NCI-H446 (cell line): ENCODE measurements at places on chromosomes 13 and 19.

- no peak for DNase-seq
These were observed 5.9 kb downstream of the BORCS8 start for GRCh38 chr19:19185853-19186740.

DNA sequence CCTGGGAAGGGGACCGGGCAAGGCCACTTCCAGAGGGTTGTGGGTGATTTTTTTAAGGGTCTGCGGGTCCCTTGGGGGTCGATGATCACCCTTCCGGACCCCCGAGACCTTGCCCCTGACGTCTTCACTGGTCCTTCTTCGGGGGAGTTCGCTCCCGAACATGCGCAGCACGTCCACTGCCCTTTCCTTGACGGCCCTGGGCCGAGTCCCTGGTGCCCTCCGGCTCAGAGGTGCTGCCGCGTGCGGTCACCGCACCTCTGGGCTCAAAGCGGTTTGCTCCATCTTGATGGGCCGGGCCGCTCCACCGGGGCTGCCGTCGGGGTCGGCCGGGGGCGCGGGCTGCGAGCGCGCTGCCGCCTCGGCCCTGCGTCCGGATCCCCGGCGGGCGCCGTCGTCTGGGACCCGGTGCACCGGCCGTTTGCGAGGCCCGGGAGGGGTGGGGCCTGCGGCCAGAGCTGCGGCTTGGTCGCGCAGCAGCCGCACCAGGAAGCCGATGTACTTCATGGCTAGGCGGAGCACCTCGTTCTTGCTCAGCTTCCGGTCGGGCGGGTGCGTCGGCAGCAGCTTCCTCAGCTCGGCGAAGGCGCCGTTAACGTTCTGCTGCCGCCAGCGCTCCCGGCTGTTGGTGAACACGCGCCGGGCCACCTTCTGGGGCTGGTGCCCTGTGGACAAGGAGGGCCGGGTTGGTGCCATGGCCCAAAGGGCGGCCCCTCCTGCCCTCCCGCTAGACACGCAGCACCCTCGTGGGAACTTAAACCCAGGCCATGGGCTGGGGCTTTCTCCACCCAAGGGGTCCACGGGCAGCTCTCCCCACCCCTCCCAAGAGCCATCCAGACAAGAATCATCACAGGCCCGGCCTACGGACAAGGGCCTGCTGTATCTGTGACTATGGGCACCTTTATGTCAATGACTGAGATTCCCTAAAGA, 3.3 kb downstream of the LYL1 start:
- DNase-seq, result no peak

GRCh38 chr19:48613024-48613851, 1.6 kb downstream of the FAM83E start:
- no peak for DNase-seq

GRCh38 chr13:30792285-30793000, 57.1 kb downstream of the ALOX5AP start:
- no peak for DNase-seq

DNA sequence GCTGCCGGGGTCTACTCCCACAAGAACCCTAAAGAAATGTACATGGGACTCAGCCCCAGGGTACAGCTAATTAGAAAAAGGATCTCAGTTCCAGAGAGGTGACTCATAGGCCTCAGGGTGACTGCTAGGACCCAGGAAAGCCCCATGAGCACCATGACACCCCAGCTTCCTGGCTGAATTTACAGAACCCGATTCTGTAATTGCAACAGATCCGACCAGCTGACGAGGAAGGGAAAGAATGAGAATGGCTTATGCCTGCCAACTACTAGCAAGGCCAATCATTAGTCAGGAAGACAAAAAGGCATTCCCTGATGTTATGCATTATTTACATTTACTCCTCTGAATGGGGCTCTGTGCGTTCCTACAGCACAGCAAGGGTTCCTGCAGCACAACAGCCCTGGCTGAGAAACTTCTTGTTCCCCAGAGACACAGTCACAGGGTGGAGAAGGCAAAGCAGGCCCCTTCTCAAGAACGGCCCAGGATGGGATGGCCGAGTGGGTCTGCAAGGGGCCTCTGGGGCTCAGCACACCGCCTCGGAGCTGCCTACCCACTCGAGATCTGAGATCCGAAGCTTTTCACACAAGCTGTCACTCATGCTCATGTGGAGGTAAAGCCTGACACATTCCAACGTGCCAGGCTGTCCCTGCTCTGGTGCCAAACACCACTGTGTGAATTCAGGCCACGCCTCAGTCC, 27.2 kb downstream of the PBX4 start:
- DNase-seq, result no peak

GRCh38 chr13:97116754-97117153, 105.4 kb upstream of the MBNL2 start:
- DNase-seq, result no peak

- no peak for DNase-seq
These were observed 36.7 kb upstream of the DOCK9 start for GRCh38 chr13:99014522-99014921.

DNA sequence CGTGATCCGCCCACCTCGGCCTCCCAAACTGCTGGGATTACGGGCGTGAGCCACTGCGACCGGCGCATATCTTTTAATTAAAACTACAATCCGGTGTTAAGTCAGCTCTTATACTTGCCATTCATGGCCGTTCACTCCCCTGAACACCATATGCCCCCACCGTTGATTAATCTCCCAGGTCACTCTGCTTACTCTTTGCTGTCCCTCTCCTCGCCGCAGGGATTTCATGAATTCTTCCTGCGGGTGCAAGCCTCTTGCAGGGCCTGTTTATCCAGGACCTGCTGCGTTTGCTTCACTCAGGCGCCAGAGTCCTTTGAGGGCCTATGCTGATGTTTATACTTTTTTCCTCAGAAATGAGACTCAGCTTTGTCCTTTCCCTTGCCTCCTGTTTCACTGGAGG, 996 bp downstream of the ERVV-2 start:
- no peak for DNase-seq

DNA sequence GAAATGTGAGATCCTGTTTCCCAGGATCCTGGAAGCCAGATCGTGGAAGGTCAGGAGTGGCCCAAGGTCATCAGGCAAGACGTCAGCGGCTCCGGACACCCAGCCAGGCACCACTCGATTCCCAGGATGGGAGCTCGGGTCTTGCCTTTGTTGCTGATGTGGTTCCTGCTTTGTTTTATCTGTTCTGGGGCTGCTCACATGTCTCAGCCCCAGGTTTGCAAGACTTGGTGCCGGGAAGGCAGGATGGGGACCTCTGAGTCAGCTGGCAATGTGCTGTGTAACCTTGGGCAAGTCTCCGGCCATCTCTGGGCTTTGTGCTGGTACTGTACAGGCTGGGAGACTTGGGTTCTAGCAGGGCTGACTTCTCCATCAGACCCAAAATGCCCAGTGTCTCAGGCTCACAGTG, 1.4 kb upstream of the FCHO1 start:
- DNase-seq, result no peak

GRCh38 chr13:94351292-94351990, 128.0 kb downstream of the DCT start:
- no peak for DNase-seq

GRCh38 chr19:8454218-8454617, 9.4 kb downstream of the HNRNPM start:
- no peak for DNase-seq

- no peak for DNase-seq
These were observed 20.3 kb downstream of the OPA3 start for GRCh38 chr19:45564131-45564780.

DNA sequence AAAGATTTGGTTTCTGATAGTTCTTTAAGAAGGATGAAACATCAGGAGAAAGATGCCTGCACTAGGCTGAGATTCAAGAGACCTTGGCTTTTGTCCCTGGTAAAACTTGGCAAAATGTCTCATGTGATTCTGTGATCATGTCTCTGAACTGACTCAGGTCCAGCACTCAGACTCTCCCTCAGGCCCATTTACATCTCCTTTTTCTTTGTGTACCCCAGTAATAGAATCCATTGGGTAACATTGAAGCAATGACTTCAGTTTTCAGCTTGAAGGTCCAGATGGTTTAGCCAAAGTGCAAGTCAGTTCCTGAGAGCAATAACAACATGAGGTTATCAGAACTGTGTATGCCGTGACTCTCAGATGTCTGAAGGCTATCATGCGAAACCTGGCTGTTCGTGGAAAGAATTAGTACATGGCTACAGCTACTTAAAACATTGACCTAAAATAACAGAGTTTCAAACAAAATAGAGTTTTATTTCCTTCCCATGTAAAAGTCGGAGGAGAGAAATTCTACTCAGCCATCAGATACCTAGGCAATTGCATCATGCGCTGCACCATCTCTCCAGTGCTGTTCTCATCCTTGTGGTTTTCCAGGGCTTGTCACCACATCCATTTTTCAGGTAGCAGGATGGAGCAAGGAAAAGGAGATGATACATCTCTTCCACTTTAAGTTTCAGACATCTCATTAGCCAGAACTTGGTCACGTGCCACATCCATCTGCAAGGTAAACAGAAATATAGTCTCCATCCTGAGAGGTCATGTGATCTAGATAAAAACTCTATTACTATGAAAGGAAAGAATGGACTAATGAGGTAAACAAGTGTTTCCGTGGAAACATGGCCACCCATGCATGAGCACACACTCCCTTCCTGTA, 117.3 kb downstream of the POSTN start:
- peak; percentile 35 for DNase-seq

GRCh38 chr13:97938706-97939475, 14.6 kb upstream of the IPO5 start:
- DNase-seq, result no peak

GRCh38 chr19:39908803-39909202, 25.6 kb downstream of the FCGBP start:
- DNase-seq, result no peak

DNA sequence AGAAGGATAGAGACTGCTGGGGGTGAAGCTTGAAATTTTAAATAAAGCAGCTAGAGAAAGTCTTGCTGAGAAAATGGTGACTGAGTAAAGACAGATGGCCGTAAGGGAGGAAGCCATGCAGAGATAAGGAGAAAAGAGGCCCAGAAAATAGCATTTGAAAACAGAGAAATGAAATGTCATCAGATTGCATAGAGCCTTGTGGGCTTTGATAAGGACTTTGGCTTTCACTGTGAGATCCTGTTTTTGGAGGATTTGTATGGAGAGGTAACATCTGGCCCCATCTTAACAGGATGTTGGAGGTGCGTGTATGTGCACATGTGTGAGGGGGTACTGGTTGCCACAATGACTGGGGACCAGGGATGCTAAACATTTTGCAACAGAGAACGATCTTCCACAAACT, 19.5 kb upstream of the ATP8A2 start:
- no peak for DNase-seq

DNA sequence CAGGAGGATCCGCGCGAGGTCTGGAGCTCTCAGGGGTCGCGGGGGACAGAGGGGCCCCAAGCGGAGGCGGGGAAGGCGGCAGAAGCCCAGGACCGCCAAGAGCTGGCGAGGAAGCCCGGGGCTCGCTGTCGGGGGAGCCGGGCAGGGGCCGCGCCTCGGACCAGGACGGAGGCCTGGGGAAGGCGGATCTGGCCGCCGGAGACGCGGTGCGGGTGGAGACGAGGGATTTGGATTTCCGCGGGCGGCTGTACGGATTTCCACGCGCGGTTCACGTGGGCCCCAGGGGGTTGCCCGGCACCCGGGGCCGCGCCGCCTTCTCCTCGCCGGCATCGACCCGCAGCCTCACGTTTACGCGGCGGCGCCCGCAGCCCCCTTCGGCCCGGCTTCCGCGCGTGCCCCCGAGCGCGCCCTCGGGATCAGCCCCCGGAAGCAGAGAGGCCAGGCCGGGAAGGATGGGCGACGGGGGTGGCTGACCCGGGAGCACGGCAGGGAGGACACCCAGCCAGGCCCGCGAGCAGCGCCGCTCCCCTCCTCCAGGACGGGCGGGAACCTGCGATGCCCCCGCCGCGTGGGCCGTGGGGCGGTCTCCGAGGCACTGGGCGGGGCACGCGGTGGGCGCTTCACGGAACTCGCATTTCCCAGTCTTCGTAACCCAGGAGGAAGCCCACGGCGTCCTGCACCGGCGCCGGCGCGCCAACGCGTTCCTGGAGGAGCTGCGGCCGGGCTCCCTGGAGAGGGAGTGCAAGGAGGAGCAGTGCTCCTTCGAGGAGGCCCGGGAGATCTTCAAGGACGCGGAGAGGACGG, 4.7 kb downstream of the F7 start:
- DNase-seq, result no peak

GRCh38 chr13:98525456-98526181, 51.3 kb downstream of the STK24 start:
- no peak for DNase-seq

- DNase-seq, result no peak
These were observed 644 bp downstream of the HCST start for GRCh38 chr19:35902870-35903475.

GRCh38 chr19:47509170-47509847, 5.6 kb downstream of the NAPA start:
- DNase-seq, result no peak

DNA sequence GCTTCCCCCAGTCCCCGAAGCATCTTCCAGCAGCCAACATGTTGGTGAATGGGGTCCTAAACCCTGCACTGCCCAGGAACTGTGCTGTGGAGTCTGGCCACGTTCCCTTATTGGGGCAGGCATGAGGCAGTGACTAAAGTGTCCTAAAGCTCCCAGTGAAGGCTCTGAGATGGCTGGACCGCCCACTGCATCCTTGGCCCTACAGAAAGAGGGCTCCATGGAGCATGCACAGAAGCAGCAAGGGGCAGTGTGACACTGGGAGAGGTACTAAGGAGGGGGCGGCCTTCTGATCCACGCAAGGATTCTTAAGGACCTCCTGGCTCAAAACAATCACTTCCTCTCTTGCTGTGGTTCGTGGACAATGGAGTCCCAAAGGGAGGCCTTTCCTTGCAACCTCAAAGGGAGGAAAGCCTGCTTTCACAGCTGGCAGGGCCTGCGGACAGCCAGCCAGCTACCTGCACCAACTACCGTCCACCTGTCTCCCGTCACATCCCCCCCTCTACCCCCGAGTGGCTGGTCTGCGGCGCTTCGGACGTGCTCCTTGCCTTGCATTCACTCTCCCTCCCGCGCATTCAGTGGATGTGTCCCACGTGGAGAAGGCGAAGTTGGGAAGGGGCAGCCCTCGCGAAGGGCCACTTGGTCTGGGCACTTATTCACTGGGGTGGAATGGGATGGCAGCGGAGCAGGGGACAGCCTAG, 63.9 kb upstream of the STARD13 start:
- no peak for DNase-seq

GRCh38 chr13:19657872-19658591, 24.6 kb downstream of the MPHOSPH8 start:
- no peak for DNase-seq

- DNase-seq, result no peak
These were observed 39.4 kb upstream of the MEDAG start for GRCh38 chr13:30866677-30867076.

DNA sequence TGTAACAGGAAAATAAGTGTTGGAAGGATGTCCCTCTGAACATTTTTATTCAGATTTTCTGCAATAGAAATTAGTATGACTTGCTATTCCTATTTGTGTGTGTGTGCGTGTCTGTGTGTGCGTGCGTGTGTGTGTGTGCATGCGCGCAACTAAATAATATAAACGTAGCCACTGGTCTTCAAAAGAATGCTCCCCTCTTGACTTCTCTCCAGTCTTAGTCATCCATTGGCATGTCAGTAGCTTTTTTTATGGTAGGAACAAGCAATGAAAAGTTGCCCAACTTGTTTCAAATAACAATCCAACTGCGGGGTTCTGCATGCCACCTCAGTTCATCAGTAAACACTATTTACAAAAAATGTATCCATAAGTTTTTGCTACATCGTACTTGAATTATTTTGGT, 249.6 kb downstream of the GPC6 start:
- DNase-seq, result no peak

DNA sequence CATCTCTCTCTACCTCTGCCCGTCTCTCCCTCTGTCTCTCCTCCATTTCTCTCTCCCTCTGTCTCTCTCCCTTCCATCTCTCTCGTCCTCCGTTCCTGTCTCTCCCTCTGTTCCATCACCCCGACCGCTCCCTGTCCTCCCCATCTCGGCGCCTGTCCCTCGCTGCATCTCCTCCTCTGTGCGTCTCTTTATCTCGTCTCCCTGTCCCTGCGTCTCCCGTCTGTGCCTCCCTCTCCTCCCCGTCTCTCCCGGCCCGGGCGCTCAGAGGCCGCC, 4.6 kb downstream of the GRIN2D start:
- no peak for DNase-seq
